H4 (cell line): ENCODE measurements at places on chromosomes 12 and 14. TPM values are rescaled to one million over a fixed set of nuclear protein-coding genes. Genes with fewer than 3 reads are reported as not detected.

Gene P2RX2
- not detected in 2 replicates for total RNA-seq

Gene FITM1
- not detected in 2 replicates for total RNA-seq

Gene SLCO1B1
- total RNA-seq: not detected in 2 replicates

Gene ARHGAP9
- not detected in 2 replicates for total RNA-seq

Gene KRT77
- not detected in 2 replicates for total RNA-seq

Gene LUM
- 485 and 703 TPM in 2 replicates for total RNA-seq

Gene KRT75
- 0.12 TPM in 1 of 2 replicates, not detected in the other for total RNA-seq

Gene FBLN5
- 10.1 and 14.2 TPM in 2 replicates for total RNA-seq

Gene ASCL1
- total RNA-seq: not detected in 2 replicates

Gene GPR162
- total RNA-seq: 8.5 and 13.8 TPM in 2 replicates

Gene METTL17
- 60.2 and 64.0 TPM in 2 replicates for total RNA-seq

Gene HCAR2
- total RNA-seq: 0.31 TPM in 1 of 2 replicates, not detected in the other
